Activated T-cell treated with anti-CD3 and anti-CD28 coated beads for 1 hour (primary cell): ENCODE measurements at places on chromosomes 12 and 14.

- DNase-seq: no peak
Measured at GRCh38 chr14:30620178-30620577, 1.9 kb upstream of the SCFD1 start.

- no peak for DNase-seq
Measured at GRCh38 chr12:32836710-32837109, 59.9 kb downstream of the PKP2 start.

DNA sequence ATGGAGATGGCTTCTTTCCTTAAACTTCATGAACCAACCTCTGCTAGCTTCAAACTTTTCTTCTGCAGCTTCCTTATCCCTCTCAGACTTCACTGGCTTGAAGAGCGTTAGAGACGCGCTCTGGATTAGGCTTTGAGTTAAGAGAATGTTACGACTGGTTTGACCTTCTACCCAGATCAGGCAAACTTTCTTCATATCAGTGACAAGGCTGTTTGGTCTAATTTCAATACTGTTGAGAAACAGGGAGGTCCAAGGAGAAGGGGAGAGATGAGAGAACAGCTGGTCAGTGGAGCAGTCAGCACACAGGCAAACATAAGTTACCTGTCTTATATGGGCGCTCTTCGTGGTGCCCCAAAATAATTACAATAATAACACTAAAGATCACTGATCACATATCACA, 14.9 kb downstream of the SCAF11 start:
- no peak for DNase-seq

DNA sequence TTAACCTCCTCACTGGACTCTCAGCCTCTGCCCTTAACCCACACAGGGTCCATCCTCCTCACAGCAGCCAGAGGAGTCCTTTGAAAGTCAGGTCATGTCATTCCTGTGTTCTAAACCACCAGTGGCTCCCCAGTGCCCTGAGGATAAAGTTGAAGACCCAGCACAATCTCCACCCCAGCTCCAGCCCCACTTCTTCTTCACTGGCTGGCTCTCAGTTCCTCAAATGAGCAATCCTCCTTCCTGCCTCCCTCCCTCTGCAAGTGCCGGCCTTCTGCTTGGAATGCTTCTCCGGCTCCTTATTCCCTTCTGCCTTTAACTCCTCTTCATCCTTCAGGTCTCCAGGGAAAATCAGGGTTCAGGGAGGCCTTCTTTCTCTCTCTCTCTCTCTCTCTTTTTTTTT, 32.0 kb upstream of the SPPL3 start:
- DNase-seq: no peak

DNA sequence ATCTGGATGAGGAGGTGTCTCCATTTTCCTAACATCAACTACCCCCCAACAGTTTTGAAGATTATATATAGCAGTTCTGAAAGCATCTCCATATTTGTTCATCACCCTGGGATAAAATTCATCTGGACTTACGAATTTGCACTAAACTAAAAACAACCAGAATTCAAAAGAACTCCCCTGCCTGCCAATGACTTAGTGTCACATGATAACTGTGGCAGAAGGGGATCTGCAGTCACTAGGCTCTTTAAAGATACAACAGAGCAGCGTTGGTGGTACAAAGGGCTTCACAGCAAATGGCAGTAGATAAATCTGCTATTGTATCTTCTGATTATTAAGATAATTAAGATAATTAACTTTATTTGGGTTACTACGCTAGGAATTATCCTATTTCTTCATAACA, 30.1 kb downstream of the GPR135 start:
- no peak for DNase-seq

- DNase-seq: no peak
Measured at GRCh38 chr12:95582230-95583058, 31.2 kb upstream of the USP44 start.

DNA sequence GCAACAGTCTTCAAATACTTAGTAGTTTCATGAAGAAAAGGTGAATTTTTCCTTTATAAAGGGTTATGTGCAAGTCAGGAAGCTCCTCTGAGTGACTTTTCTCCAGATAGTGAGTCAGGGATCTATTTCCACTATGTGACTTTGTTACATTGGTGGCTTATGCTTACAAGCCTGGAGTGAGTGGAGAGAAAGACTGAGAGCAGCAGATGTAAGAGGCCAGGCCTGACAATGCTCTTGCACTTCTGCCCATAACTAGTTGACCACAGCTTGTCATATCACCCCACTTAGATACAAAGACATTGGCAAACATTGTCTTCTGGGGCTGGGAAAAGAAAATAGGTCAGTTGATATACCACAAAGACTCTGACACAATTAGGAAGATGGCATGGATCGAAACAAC, 236.5 kb downstream of the PDZRN4 start:
- no peak for DNase-seq

DNA sequence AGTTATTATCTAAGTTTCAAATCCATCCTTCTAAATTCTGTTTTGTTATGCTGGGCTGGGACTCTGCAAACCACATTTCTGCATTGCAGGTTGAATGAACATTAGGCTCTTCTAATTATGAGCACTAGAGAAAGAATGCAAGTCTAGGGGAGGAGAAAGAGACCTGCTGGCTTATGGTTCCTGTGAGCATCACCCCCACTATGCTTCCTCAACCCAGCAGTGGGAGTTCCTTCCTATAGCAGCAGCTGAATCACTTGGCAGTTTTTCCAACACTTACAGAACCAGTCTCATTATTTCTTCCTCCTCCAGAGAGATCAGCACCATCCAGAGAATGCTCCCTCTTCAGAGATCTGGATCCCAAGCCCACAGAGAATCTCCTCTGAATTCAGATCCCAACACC, 297.7 kb upstream of the CLEC14A start:
- no peak for DNase-seq

- no peak for DNase-seq
Measured at GRCh38 chr12:104555648-104556047, 98.9 kb downstream of the CHST11 start.

- no peak for DNase-seq
Measured at GRCh38 chr12:106434526-106434925, 77.0 kb downstream of the POLR3B start.

- no peak for DNase-seq
Measured at GRCh38 chr14:103031566-103031911, 25.8 kb downstream of the CDC42BPB start.

- no peak for DNase-seq
Measured at GRCh38 chr12:88623777-88624548, 43.7 kb upstream of the KITLG start.

DNA sequence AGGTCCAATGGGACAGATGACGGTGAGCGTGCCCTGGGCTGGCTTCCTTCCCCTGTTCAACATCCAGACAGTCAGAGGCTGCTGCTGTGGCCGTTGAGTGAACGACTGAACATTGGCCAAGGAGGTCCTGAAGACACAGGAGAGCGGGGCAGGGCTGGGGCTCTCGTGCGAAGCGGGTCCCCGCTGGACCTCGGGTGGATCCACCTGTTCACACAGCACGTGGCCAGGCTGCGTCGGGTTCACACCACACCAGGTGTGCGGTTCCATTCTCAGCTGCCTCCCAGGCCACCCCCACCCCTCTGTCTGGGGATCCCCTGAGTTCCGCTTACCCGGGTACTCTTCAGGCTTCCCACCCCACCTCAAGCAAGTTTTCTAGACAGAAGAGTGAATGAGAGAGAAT, 199.1 kb upstream of the PRMT8 start:
- DNase-seq: no peak

- no peak for DNase-seq
Measured at GRCh38 chr12:130075497-130076076, 86.7 kb upstream of the FZD10 start.

DNA sequence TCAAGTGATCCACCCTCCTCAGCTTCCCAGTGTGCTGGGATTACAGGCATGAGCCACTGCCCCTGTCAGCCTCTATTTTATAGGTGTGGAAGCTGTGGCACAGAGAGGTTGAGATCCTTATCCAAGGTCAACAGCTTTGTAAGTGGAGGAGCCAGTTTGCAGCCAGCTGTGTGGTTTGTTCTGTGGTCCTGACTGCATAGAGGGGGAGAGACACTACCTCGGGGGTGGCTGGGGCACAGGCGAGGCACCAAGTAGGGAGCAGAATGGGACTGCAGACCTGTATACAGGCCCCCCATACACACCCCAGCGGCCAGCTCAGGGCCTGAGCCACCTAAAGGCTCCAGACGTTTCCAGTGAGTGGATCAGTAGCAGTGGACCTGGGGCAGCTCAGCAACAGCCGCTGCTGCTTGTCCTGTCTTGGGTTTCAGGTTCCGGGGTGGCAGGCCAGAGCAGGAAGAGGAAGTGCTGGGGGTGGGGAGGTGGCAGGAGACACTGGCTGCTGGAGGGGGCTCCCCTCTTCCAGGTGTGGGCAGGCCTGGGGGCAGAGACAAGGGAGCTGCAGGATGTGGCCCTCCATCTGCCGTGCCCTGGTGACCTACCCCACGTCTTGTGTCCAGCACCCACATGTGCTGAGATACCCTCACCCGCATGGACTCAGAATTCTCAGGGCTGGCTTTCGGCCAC, 11.0 kb downstream of the ORAI1 start:
- DNase-seq: peak; percentile 36

DNA sequence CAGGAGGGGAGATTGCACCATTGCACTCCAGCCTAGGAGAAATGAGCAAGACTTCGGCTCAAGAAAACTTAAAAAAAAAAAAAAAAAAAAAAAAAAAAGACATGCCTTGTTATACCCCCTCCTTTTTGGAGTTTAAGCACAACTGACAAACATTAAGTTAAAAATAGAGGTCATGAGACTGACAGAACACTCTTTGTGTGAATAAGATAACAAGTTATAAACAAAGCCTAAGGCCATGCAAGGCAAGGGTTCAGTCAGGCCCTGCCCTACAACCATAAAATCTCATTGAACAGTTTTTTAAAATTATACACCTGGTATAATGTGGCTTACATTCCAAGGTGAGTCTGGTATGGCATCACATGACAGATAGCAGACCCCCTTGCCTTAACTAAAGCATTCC, 39.3 kb downstream of the TSPAN19 start:
- DNase-seq: no peak

GRCh38 chr12:58206876-58207275, 265.5 kb downstream of the ATP23 start:
- no peak for DNase-seq

GRCh38 chr12:55499810-55500252, 7.7 kb downstream of the OR6C68 start:
- DNase-seq: no peak

DNA sequence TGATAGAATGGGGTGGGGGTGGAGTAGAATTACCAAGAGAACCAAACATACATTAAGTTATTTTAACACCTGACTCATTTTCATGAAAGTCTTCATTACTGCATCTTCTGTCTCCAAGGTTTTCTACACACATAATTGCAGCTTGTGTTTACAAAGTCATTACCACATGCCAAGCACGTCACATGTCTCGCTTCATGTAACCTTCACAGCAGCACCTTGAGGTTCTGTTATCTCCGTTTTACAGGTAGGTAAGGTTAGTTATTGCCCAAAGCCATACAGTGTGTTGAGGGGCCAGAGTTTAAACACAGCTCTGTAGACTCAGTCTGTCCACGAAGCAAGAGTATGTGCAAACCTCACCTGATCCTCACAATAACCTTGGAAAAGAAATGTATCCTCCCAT, 64.3 kb upstream of the RBM19 start:
- no peak for DNase-seq

DNA sequence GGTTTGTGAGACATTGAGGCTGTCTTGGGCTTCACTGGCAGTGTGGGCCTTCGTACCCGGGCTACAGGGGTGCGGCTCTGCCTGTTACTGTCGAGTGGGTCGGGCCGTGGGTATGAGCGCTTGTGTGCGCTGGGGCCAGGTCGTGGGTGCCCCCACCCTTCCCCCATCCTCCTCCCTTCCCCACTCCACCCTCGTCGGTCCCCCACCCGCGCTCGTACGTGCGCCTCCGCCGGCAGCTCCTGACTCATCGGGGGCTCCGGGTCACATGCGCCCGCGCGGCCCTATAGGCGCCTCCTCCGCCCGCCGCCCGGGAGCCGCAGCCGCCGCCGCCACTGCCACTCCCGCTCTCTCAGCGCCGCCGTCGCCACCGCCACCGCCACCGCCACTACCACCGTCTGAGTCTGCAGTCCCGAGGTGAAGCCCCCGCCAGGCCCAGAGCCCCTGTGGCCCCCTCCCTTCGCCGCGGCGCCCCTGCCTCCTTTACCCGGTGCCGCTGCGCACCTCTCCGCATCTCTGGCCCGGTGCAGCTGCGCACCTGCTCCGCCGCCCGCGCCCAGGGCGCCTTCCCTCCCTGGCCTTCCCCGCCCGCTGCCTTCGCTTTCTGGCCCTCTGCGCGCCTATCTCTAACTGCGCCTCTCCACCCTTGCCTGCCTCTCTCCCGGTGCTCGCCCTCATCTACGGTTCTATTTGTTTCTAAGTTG, at the start of gene ENO2:
Gene ENO2 (plus strand): TSS at position 335 of the 701 bp plus-strand sequence. CDS start 1,253 bp downstream, outside the sequence.
- peak; percentile 76 for DNase-seq

- DNase-seq: no peak
Measured at GRCh38 chr14:22484632-22485031, 104.4 kb downstream of the DAD1 start.
